ENCODE measurements at places on chromosomes 2 and 18. TPM values are rescaled to one million over a fixed set of nuclear protein-coding genes. Genes with fewer than 3 reads are reported as not detected.

The TTR gene
- not detected for total RNA-seq

DNA sequence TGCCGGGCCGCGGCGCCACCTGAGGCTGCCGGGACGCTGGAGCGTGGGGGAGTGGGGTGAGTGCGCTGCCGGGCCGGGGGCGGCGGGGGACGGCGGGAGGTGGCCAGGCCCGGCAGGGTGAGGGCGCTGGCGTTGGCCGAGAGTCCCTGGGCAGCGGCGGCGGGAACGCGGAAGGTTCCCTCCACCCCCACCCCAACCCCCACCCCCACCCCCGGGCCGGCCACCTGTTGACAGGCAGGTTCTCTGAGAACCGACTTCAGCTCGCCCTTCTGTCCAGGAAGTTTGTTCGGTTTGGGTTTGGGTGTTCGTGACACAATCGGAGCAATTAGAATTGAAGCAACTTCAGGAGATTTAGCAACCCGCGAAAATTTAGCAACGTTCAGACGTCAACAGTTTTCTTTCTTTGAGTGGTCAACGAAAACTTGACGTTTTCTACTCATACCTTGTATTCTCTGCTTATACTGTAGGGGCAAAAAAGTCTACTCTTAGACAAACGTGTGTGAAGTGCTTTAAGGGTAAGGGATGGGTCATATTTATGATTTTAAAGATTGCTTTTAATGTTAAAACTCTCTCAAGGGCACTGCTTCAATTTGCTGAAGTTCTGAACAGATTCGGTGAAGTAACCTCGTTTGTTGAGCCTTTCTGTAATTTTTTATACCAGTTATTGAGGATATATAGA, 9.3 kb downstream of the OTX1 start:
- no peak for DNase-seq

DNA sequence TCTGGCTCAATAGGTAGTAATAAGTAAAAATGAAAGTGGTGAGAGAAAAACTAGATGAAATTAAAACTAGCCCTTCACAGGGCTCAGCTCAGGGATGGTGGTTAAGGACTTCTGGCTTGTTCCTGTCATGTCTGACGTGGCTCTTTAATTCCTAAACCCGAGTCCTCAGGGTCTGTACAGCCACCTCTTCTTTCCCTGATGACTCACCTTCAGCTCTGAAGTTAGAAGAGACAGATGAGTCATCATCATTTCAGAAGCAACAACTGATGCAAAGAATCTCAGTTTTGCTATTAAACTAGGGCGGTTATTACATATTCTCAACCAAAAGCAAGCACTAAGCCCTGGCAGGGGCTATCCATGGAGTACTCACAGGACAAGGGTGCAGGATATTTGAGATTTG, 24.0 kb upstream of the ITGB6 start:
- DNase-seq: no peak

The TPGS2 gene
- 25.1 TPM for total RNA-seq

DNA sequence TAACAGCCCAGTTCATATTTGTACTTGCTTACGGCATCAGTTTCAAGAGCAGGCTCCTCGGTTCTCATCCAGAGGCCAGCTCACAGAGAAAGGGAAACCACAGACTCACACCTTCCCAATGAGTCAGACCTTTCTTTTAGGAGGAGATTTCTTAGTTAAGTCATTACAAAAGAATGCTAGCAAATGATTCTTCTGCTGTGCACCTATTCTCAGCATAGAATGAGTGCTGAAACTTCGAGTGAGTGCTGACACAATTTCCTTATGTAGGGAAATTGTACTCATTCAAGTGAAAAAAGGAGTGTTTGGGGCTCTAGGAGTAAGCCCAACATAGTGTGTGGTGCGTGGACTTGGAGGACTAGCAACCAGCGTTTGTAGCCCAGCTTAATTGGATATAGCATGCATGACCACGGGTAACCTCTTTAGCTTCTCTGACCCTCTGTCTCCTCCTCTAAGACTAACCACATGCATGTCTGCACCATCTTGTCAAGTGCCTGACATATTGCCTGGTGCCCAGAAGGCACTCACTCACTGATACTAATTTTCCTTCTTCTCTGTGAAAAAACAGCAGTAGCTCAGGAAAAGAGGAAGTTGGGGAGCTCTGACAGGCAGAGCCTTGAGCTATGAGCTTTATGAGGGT, 87.0 kb downstream of the ALPK2 start:
- DNase-seq: no peak

DNA sequence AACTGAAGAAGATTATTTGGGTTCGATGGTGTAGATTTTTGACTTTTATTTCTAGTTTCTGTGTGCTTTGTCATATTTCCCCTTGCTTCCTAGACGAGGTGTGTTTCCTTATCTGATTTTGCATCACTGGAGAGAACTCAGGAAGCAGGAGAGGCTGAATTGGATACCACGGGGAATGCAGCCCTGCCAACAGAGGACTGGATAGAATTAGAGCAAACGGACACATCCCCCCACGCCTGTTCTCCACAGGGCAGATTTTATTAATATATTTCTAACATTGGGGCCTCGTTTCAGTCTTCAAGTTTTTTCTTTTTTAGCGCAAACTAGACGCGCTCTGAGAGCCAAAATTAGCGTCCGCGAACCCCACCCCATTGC, 678 bp upstream of the VAPA start:
- no peak for DNase-seq

GRCh38 chr2:173238831-173239230, 115.8 kb upstream of the CDCA7 start:
- DNase-seq: no peak

DNA sequence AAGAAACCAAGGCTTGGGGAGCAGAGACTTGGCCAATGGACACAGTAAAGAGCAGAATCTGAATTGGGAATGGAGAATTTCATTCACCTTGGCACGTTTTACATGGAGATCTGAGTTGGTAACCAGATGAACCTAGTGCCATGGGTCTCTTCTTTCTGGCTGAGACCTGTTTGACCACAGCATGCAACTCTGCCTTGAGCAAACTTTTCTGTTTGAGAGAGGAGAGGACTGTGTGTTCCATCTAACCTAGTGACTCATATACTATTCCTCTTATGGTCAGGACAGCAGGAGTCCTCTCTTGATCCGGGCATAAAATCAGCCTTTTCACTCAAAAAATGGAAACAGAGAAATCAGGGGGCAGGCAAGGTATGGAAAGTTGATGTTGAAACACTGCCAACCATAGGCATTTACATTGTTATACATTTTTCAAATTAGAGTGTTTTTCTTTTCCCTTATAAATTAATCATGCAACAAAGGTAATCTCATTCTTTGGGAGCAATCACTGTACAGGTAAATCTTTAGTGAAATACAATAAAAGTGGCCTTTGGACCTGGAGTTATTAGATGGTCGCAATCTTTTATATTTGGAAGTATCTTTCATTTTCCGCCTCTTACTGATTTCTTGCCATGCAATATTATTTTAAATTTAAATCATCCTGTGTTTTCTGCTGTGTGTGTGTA, 86.7 kb downstream of the NRP2 start:
- DNase-seq: no peak

DNA sequence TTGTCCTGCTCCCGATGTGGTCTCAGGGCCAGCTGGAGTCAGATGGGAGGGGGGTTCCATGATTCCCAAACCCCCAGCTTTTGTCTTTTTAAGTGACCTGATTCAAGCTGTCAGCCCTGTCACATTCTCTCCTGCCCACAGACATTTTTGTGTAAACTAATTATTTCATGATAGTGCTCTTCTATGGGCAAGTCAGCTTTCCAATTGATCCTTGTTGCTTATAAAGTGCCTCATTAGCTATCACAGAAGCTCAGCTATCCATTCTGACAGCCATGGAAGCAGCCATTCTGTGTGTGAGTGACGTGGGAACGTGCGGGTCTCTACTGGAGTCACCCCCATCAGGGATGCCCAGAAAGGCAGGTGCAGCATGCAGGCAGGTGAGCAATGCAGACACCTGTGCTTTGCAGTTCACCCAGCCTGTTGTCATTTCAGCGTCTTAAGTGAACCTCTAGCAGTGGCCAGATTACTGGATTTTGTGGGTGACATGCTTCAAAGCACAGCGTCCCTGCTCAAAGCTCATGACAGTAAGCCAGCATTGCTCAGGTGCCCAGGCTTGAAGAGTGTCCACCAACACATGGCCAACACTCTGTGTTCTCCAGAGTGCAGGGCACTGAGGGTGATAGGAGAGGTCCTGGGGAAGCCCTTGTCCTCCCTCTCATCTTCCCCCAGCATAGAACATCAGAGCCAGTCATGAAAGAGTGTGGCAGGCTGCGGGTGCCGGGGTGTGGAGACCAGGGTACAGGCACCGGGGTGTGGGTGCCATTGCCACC, 162.1 kb upstream of the SH3BP4 start:
- DNase-seq: no peak

DNA sequence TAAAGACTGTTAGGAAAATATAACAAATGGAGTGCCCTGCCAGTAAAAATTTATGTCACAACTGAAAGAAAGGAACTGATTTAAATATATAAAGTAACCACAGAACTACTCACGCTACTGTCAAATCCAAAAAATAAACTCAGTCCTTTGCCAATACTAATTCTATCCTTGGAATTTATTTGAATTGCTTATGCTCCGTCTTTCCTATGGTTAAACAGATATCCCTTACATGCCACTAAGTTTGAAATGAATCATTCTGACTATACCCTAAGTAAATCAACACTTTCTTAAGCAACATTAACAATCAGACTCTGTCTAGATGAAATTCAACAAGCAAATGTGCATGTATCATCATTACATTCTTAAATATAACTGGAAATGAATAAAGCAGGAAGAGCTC, 9.8 kb downstream of the HNRNPLL start:
- no peak for DNase-seq

DNA sequence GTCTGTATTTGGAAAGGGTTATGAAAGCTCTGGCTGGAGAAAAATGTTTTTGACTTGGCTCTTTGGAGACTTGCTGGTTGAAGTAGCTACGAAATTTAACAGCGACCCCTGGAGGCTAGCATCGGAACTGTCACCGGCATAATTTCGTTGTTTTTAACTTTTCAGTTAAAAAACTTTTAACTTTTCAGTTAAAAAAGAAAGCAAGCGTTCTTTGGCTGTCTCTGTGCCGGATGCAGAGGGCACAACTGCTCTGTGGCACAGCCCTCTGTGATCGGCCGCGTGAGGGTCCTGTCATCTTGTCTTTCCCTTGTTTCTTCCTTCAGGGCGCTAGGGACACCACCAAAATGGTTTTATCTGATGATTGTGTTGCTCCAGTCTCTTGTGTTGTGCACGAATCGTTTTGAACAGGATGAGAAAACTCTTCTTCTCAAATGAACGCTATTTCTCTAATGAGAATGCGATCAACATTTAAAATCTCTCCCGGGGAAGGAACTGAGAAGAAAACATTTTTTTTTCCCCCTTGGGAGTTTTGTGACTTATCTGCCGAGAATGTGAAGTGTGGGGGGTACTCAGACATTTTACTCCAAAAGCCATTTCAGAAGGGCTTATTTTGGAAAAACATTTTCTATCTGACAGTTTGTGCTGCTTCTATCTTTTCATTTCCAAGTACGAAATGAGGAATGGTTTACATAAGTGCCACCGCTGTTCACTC, 57.1 kb downstream of the ADCYAP1 start:
- no peak for DNase-seq

GRCh38 chr18:10145546-10145945, 231.7 kb downstream of the VAPA start:
- no peak for DNase-seq

- peak; percentile 87 for DNase-seq
These were observed 30.4 kb downstream of the SRSF7 start for GRCh38 chr2:38720613-38721241.

DNA sequence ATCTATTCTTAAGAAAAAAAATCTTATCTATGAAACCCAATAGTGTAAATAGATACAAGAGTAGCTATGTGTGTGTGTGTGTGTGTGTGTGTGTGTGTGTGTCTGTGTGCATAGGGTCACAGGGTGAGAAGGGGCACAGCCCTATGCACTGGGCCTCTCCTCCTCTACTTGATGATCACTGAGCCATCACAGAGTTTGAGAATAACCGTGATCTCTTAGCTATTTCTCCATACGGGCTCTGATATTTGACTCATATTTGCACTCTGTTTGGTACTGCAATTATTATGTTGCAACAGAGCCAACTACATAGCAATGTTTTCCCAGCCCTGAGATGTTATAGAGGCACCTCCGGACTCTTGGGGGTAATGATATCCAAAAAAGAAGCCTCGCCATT, 28.8 kb upstream of the SLC40A1 start:
- no peak for DNase-seq

DNA sequence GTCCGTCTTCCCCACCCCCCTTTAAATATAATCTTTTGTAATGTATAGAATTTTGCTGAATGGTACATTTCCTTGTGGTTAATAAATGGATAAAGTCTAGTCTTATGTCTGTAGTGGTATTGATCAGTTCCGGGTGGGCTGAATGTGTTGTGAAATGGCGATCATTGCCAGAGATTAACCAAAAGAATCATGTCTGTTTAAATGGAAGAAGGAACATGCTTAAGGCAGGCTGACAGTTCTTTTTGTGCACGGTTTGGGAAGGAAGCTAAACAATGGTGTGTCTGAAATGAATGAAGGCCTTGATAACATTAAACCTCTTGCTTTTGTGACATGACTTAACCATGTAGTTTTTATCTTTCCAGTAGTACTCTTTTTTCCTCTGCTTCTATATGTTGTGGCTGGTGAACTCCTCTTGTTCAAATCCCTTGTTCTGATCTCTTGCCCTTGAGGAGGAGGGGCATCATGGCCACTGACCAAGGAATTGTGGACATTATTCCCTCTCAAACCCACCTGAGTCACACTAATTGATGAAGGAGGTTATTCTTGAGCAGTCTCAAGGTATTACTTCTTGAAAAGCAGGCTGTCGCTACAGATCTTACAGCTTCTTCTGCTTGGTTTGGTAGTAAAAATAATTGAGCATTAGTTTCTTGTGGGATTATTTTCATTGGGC, 1.7 kb downstream of the ACVR2A start:
- no peak for DNase-seq

GRCh38 chr2:135409436-135409835, 121.6 kb downstream of the ZRANB3 start:
- no peak for DNase-seq

The ACVR2A gene
- total RNA-seq: 9.4 TPM

DNA sequence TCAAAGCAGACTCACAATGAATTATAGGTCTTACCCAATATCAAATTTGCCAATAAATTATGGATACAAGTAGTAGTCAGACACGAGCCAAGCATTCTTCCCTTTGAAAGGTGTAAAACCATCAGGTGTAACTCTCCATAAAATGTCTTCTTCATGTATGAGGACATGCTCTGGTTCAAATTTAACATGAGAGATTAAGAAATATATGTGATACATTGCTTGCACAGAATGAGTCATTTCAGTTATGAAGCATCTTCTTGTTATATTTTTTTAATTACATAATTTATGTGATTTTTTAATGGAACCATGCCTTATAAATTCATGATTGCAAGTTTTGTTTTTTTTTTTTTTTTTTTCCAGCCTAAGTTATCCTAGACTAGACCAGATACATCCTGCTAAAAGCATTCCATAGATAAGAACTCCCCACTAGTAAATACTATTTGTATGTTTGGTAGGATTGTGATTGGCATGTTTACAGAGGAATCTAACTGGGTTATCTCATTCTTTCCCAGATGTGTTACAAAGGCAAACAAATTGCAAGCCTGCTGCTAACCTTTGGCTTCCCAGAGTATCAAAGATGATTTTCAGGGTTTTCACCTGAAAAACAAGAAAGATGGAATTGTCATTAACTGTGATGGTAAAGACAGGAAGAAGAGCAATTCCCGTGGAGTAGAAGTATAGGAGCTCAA, 621.9 kb downstream of the XIRP2 start:
- no peak for DNase-seq

GRCh38 chr2:124201713-124202112, 176.6 kb downstream of the CNTNAP5 start:
- no peak for DNase-seq

GRCh38 chr18:66603941-66604627, at the start of gene CDH19:
TSS of gene CDH19 (minus strand) at chr18:66604090. CDS start at chr18:66572204, 31,886 bp downstream.
- DNase-seq: no peak

GRCh38 chr2:215958257-215958656, 55.1 kb downstream of the MREG start:
- no peak for DNase-seq

The MYO5B gene
- total RNA-seq: 1.1 TPM

All from left ventricle myocardium superior (tissue), 1 donor.